Mesothelial cell of epicardium (in vitro differentiated cells): ENCODE measurements at places on chromosomes 13 and 19.

DNA sequence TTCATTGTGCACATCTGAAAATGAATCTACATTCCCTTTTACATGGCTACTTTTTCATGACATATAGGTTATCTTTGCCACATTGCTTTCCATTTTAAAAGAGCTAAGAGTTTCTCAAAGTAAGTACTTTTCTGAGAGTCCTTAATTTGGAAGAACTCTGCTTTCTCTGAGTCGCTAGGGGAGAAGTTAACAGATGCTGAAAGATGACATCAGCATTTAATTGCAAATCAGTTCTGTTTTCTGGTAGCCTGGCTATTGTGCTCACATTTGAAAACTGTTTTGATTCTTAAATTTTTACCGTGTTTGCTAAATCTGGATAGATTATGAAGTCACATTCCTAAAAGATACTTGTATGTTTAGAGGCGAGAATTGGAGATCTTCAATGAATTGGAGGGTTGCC, 107.7 kb upstream of the C1QTNF9B start:
- DNase-seq: no peak

DNA sequence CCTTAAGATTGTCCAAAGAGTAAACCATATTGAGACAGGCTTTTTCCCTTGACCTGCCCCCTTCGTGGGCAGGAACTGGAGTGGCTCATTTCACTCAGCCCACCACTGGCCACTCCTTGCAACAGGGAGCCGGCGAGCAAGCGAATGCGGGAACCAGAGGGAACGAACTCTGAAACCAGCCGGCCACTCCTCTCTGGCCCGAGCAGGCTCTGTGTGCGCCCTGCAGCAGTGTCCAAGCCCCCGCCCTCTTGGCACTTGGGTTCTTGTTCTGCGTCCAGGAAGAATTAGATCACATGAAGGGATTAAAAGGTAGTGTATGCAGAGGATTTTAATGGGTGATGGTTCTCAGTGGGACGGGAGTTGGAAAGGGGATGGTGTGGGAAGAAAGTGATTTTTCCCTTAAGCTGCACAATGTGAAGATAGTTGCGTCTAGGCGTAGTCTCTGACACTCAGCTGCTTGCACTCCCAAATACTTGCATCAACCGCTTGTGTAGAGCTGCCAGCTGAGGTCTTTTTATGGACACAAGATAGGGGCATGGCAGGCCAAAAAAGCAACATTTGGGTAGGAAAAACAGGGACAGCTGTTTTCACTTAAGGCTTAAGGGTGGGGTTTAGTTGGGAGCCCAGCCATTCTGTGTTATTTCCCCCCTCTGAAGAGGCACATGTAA, 1209.7 kb upstream of the PCDH20 start:
- DNase-seq: no peak

DNA sequence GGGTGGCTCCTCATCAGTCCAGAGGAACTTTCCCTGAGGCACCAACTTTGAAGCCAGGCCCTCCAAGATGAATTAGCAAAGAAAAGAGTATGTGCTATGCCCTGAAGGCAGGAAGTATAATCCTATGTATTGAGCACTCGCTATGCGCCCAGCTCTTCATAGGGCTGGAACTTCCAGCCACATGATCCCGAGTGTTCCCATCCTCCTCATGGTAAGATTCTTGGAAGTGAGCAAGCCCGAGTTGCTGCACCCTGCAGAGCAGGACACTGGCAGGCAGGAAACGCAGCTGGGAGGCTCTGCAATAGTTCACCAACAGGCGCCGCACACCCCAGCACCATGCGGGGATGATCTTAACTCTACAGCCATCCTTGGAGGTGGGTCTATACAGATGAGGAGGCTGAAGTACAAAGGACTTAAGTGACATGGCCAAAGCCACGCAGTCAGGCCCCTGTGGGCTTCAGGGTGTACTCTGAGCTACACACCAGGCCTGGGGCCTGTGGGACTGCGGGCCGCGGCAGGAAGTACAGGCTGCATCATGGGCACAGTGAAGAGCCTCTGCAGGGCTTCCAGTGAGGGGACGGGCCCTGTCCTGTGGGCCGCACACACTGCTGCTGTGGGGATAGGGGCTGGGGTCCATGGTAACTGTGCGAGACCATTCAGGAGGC, 25.1 kb downstream of the C19orf47 start:
- no peak for DNase-seq

GRCh38 chr13:89695343-89696257, 1651.9 kb upstream of the MIR17HG start:
- DNase-seq: no peak

DNA sequence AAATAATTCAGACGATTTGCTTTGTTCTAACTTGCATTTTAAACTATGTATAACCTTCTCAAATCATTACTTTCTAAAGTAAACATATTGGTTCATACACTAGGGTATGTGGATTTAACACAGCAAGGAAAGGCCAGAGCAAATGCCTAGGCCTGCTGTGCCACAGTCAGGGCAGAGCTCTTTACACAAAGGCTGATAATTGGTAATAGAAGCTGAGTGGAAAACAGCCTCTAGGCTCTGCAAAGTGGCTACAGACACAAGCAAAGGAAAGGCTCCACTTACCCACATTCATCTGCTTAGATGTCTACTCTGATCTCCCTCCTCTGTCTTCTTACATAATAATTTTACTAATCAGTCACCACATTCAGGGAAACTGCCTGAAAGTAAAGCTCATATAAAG, 382.9 kb downstream of the OLFM4 start:
- no peak for DNase-seq

GRCh38 chr19:41882568-41883462, at the start of gene ARHGEF1:
TSS of gene ARHGEF1 (plus strand) at chr19:41883184. CDS start at chr19:41888083, 4,899 bp downstream.
- peak; percentile 44 for DNase-seq

GRCh38 chr13:24625331-24625731, 54.9 kb upstream of the ATP12A start:
- no peak for DNase-seq
